ENCODE measurements at places on chromosomes 16 and 17.

DNA sequence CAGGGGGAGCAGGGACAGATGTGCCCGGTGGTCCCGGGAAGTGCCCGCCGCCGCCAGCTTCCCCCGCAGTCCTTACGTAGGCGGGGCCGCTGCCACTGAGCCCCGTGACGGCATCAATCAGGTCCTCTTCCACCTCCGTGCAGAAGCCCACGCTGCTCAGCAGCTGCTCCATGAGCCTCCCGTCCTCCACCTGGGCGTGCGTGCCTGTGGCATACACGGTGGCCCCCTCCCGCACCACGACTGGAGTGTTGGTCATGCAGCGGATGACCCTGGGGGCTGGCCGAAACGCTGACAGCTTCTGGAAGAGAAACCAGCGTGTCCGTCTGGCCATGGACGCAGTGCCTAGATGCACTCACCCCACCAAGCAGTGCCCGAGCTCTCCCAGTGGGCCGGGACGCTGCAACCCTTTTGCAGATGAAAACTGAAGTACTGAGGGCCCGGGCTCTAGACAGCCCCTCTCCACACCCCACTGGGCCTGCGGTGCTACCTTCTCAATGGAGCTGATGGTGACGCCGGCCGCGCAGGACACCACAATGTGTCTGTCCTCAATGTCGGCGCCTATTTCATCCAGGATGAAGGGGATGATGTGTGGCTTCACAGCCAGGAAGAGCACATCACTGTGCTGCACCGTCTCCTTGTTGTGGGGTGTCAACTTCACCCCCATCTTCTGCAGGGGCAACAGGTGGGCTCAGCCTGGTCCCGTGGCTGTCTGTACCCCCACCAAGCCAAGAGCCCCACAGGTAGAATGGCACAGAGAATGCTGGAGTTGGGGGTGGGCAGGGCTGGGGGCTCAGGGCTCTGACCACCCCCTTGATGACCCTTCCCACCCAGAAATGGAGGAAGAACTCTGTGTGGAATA is 2.0 kb downstream of the PYCR1 start:
- DNase-seq = no peak

DNA sequence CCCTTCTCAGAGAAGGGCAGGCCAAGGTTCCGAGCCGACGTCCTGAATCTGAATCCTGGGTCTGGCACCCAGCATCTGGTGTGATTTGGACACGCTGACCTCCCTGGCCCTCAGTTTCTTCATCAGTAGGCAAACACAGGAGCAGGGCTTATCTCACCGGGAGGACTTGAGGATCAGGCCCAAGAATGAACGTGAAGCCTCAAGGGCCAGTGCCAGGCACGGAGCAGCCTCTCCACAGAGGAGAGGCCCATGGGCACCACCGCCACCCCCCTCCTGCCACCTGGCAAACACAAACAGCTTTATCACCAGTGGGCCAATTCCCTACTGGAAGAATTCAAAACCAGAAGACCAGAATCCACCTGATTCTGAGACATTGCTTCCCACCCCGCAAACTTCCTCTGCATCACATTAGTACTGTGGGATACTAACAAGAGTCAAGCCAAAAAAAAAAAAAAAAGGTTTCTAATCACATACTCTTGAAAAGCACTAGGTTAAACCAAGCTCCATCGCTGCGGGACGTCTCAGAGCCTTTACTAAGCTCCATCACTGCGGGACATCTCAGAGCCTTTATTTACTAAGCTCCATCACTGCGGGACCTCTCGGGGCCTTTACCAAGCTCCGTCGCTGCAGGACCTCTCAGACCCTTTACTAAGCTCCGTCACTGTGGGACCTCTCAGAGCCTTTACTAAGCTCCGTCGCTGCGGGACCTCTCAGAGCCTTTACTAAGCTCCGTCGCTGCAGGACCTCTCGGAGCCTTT is 68.0 kb upstream of the DOC2B start:
- no peak for DNase-seq

GRCh38 chr16:75254359-75254837 is 3.0 kb upstream of the BCAR1 start:
- DNase-seq = no peak

DNA sequence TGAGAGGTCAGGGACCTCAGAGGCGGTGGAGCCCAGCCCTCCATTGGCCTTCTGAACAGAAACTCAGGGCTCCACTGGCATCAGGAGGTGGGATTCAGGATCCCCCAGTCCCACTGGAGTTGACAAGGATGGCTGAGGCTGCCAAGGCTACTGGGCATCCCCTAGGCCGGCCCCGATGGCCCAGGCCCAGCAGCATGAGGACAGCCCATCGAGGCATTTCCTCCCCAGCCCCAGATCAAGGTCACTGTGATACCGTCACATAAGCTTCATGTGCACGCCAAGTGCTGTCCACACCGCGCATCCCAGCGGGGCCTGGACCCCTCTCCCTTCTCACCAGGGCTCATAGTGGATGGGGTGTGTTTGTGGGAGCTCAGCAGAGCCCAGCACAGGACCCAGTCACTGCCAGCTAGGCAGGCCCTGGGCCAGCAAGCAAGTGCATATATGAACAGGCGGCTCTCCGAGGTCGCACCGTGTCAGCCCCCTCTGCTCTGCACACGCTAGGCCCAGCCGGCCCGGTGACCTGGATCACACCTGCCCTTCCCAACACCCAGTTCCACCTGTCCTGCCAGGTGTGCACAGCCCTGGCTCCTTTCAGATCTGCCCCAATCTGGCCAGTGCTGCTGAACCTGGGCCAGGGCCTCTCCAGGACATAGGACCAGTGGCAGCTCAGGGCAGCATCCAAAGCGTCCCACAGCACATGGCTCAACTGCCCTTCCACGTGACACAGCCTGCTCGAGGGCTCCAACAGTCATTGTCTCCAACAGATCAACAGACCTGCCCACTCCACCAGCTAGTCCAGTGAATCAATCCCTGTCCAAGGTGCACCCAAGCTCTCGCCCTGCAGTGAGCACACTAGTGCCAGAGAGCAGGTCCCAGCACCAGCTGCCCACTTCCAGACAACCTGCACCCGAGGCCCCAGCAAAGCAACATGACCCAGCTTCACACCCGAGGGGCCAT is 32.8 kb upstream of the RASD1 start:
- DNase-seq = no peak

GRCh38 chr16:4709481-4709880 is 16.1 kb downstream of the NUDT16L1 start:
- DNase-seq = no peak

DNA sequence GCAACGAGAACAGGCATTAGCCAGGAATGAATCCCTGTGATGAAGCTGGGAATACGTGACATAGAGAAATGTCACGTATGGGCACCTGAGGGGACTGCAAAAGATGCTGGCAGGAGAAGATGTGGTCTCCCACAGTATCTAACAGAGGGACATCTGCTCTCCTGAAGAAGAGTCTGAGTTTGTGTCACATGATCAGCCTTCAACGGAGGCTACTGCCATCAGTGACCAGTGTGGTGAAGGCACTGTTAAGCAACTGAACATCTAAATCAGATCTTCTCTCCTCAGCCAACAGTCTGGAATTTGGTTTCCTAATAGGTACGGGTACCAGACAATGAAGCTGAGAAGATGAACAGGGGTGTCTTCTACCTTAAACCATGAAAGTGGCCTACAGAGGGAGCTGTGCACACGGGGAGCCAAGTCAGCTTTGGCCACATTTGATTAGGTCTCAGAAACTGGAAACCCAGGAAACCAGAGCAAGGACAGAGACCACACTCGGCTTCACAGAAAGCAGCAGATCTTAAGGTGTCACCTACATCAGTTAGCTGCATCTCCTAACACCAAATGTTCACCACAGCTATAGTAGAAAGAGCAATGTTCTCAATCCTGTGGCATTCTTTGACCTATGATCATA is 41.8 kb downstream of the BRD7 start:
- DNase-seq = no peak

DNA sequence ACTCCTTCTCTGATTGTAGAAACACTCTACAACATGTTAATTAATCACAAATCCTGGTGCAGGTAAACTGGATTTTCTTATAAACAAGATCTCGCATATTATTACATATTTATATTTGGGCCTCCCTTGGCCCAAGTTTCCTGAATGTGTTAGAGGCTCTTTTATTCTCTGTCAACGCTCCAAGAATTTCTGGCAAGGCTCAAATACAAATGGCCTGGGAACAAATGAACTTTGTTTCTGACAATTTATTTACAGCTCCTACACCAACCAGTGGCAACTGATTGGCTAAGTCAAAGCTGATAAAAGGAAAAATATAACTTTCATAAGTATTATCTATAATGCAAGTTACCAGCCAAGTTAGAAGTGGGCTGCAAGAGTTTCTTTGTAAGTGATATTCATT is 64.9 kb upstream of the CORO6 start:
- no peak for DNase-seq

DNA sequence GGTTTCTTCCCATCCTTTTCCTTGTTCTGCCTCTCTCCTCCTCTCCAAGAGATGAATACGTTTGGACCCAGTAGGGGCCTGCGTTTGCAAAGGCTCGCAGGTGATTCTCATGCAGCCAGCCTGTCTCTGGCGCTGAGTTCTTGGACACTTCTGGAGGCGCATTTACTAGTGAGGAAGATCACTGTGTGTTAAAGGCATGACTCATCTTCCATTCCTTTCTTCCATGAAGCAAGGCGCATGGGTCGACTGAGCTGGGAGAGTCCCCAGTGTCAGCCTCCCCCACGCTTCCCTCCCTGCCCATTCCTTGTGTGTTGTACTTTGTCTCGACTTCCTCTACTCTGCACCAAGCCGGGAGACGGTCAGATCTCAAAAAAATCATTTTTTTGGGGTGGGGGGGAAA is 159.9 kb upstream of the EEF2KMT start:
- no peak for DNase-seq

DNA sequence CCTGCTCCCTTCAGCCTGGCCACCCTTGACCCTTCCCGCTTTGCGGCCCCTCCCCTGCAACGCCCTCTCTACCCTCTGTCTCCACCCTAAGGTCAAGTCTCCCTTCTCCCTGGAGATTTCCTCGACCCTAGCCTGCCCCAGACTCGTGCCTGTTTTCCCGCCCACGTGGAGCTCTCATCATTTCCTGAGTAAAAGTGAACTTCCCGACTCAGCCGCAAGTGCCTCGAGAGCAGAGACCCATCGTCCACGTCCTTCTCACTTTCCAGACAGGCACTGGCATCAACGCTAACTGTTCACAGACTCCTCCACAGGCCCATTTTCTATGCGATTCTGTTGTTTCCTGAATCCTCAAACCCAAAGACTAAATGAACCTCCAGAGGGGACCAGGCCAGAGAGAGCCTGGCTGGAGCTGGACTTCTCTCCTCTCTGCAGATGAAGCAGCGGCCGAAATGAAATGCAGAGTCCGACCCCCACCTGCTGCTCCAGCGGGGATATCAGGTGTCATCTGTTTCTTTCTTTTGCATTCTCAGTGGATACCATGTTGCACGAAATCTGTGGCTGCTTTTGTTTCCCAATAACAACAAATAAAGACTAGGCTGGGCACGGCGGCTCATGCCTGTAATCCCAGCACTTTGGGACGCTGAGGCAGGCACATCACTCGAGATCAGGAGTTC is 52.5 kb downstream of the RTN4RL1 start:
- no peak for DNase-seq

Measured in stimulated activated CD8-positive, alpha-beta memory T cell treated with anti-CD3 and anti-CD28 coated beads, Interleukin-4, amount 100 ng/mL, for 4 hours (primary cell).